ENCODE measurements at places on chromosomes 13 and 19. TPM values are rescaled to one million over a fixed set of nuclear protein-coding genes. Genes with fewer than 3 reads are reported as not detected.

DNA sequence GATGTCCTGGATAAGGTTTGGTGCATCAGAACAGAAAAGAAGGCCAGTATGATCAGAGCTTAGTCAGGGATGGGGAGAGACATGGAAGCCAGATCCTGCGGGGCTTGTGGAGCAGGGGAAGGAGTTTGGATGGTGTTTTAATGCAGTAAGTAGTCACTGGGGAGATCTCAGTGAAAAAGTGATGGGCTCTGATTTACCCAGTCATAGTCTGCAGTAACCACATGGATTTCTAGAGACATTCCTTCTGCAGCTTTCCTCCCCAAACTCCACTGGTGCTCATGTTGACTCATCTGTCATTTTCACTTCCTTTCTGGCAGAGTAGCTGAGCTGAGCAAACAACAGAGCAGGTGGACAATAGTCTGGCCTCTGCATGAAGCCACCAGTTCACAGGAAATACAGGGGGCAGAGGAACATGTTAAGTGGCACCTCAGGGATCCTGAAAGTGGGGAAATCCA is 144.1 kb downstream of the DPF1 start:
- peaks cover 20% of the 10 kb centered on the region for H3K4me1 ChIP-seq
- DNase-seq, result no peak
- peak overlapping the region; percentile 54 for H3K27ac ChIP-seq
- H3K27me3 ChIP-seq, result no peaks in the 10 kb centered on the region
- H3K36me3 ChIP-seq, result peaks cover 4% of the 10 kb centered on the region

DNA sequence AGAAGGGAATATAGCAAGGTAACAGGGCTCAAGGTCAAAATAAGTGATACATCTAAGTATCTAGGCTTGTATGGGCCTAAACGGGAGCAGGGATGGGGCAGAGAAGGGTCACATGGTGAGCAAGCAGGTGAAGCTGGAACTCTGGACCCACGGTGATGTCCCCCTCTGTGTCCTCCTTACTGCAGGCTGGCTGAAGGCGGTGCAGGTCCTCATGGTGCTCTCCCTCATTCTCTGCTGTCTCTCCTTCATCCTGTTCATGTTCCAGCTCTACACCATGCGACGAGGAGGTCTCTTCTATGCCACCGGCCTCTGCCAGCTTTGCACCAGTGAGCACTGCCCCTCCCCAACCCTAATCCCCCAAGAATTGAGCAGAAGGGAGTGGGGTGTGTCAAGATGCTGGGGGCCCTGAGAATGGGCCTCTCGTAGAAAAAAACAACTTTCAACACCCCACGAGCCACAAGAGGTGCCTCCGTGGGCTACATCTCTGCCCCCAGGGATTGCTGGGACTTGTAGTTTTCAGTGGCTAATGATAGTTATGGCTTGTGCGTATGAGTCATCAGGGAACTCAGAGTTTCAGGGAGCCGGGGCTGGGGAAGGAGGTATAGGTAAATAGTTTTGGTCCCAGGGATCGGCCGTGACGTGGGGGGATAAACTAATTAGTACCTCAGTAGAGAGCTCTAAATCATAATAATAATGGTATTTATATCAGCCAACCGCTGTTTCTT is 4.0 kb downstream of the EMP3 start:
- peak; percentile 39 for DNase-seq
- H3K4me1 ChIP-seq, result peaks cover 51% of the 10 kb centered on the region
- peak overlapping the region; percentile 90 for H3K4me3 ChIP-seq
- peak overlapping the region; percentile 89 for H3K27ac ChIP-seq

Gene COX7A1
- total RNA-seq, result 0.64 TPM

DNA sequence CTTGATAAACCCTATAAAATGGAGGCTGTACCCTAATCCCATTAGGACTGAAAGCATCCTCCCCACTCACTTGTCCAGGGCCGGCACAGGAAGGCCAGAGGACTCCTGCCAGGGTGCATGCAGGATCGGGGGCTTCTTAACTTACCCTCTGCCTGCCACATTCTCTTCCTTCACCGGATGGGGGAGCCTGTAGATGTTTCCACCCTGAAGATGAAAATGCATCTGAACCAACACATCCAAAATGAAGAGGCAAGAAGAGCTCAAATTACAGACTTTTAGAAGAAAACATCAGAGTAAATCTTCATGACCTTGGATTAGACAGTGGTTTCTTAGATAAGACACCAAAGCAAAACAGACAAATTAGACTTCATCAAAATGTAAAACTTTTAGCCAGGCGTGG is 25.9 kb upstream of the NAPA start:
- H3K27ac ChIP-seq, result no peak overlapping the region
- no peaks in the 10 kb centered on the region for H3K27me3 ChIP-seq
- no peaks in the 10 kb centered on the region for H3K36me3 ChIP-seq
- H3K4me1 ChIP-seq, result peaks cover 4% of the 10 kb centered on the region
- peak; percentile 36 for DNase-seq

- no peak overlapping the region for H3K4me3 ChIP-seq
- no peaks in the 10 kb centered on the region for H3K27me3 ChIP-seq
- DNase-seq, result no peak
- H3K4me1 ChIP-seq, result no peaks in the 10 kb centered on the region
- H3K36me3 ChIP-seq, result no peaks in the 10 kb centered on the region
Observed at GRCh38 chr13:105725887-105726286, 809.6 kb downstream of the EFNB2 start.

DNA sequence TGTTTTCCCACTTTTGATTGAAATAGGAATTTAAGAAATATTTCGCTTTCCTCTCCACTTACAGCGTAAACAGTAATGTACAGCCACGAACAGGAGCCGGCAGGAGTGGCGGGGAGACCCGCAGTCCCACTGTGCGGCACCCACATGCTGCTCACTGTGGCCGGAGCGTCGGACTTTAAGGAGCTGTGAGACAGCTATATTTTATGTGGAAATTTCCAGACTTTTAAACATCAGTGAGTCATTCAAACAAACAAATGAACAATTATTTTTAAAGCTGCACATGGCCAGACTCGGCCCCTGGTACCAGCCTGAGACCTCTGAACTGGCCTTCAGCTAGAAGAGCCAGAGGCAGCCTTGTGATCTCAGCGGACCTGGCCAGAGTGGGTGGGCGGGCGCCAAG is 52.5 kb downstream of the CRYL1 start:
- H3K36me3 ChIP-seq, result no peaks in the 10 kb centered on the region
- H3K4me1 ChIP-seq, result peaks cover 10% of the 10 kb centered on the region
- DNase-seq, result no peak
- H3K4me3 ChIP-seq, result no peak overlapping the region
- no peaks in the 10 kb centered on the region for H3K27me3 ChIP-seq

- H3K4me3 ChIP-seq, result no peak overlapping the region
- H3K36me3 ChIP-seq, result no peaks in the 10 kb centered on the region
- H3K27ac ChIP-seq, result no peak overlapping the region
- no peaks in the 10 kb centered on the region for H3K27me3 ChIP-seq
Observed at GRCh38 chr13:108968566-108968965, 339.2 kb downstream of the MYO16 start.

- no peak for DNase-seq
- H3K36me3 ChIP-seq, result peaks cover 33% of the 10 kb centered on the region
- no peaks in the 10 kb centered on the region for H3K27me3 ChIP-seq
- no peak overlapping the region for H3K4me3 ChIP-seq
- 0 out of 2 replicates have a peak overlapping the region, but pooled peaks have one; percentile 28 for H3K27ac ChIP-seq
Observed at GRCh38 chr13:99558570-99559180, 57.4 kb downstream of the TM9SF2 start.

DNA sequence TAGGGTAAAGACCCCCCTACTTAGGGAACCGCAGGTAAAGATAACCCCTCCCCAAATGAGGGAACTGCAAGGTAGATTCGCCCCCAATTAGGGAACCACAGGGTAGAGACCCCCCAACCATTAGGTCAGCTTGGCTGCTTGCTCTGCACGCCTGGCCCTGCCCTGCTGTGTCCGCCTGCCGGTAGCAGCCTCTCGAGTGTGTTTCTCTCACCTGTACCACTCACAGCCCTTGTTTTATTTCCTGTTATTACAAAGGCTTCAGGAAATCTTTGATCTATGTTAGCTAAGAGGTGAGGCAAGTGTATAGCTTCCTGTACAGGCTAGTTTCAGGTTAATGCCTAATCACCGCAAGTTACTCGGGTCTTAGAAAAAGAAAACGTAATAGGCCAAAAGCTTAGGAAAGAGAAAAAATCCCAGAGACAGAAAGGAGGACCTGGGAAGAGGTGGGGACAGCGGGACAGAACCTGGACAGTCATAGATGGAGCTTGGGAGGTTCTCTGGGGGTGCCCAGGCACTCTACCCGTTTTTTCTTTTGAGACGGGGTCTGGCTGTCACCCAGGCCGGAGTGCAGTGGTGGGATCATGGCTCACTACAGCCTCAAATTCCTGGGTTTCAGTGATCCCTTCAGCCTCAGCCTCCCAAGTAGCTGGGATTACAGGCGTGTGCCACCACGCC is 23.1 kb upstream of the EIF3G start:
- no peak for DNase-seq
- H3K36me3 ChIP-seq, result peaks cover 73% of the 10 kb centered on the region
- H3K4me3 ChIP-seq, result no peak overlapping the region
- H3K27me3 ChIP-seq, result no peaks in the 10 kb centered on the region

- DNase-seq, result no peak
- peaks cover 14% of the 10 kb centered on the region for H3K4me1 ChIP-seq
- H3K27ac ChIP-seq, result no peak overlapping the region
- H3K27me3 ChIP-seq, result no peaks in the 10 kb centered on the region
- no peaks in the 10 kb centered on the region for H3K36me3 ChIP-seq
Observed at GRCh38 chr13:25288966-25289365, 1.7 kb upstream of the MTMR6 start.

GRCh38 chr13:60214213-60215055 is 50.7 kb upstream of the DIAPH3 start:
- no peak overlapping the region for H3K4me3 ChIP-seq
- no peak overlapping the region for H3K27ac ChIP-seq
- H3K36me3 ChIP-seq, result no peaks in the 10 kb centered on the region
- no peaks in the 10 kb centered on the region for H3K27me3 ChIP-seq
- peaks cover 5% of the 10 kb centered on the region for H3K4me1 ChIP-seq
- no peak for DNase-seq

GRCh38 chr19:54662730-54663129 is at the start of gene LILRB4:
Gene LILRB4, plus strand, starts transcription at chr19:54662985. Its CDS starts 49 bp downstream, at chr19:54663034.
- H3K4me3 ChIP-seq, result no peak within 1 kb of the TSS
- H3K4me1 ChIP-seq, result no peaks in the 10 kb centered on the region
- H3K27ac ChIP-seq, result no peak within 1 kb of the TSS
- DNase-seq, result no peak

GRCh38 chr19:55131421-55131820 is 14.0 kb upstream of the PPP1R12C start:
- H3K4me1 ChIP-seq, result peaks cover 23% of the 10 kb centered on the region
- no peak overlapping the region for H3K4me3 ChIP-seq
- DNase-seq, result no peak
- peaks cover 14% of the 10 kb centered on the region for H3K27me3 ChIP-seq
- no peak overlapping the region for H3K27ac ChIP-seq

- H3K4me3 ChIP-seq, result no peak overlapping the region
- no peaks in the 10 kb centered on the region for H3K36me3 ChIP-seq
- DNase-seq, result no peak
- peaks cover 34% of the 10 kb centered on the region for H3K4me1 ChIP-seq
- H3K27me3 ChIP-seq, result no peaks in the 10 kb centered on the region
- no peak overlapping the region for H3K27ac ChIP-seq
Observed at GRCh38 chr13:85141401-85141800, 657.8 kb downstream of the SLITRK6 start.

Gene KANK3
- total RNA-seq, result 8.0 TPM

- no peak for DNase-seq
- no peak overlapping the region for H3K4me3 ChIP-seq
- peaks cover 2% of the 10 kb centered on the region for H3K4me1 ChIP-seq
- H3K27me3 ChIP-seq, result no peaks in the 10 kb centered on the region
Observed at GRCh38 chr13:20489185-20489820, 36.4 kb downstream of the CRYL1 start.

Gene TOMM40
- total RNA-seq, result 181 TPM

All from WTC11 (cell line).